Stimulated activated CD8-positive, alpha-beta memory T cell treated with anti-CD3 and anti-CD28 coated beads, Interleukin-4, amount 100 ng/mL, for 1 hour (primary cell): ENCODE measurements at places on chromosomes 1 and 21.

GRCh38 chr1:202966006-202966898, 805 bp downstream of the CYB5R1 start:
- no peak for DNase-seq

DNA sequence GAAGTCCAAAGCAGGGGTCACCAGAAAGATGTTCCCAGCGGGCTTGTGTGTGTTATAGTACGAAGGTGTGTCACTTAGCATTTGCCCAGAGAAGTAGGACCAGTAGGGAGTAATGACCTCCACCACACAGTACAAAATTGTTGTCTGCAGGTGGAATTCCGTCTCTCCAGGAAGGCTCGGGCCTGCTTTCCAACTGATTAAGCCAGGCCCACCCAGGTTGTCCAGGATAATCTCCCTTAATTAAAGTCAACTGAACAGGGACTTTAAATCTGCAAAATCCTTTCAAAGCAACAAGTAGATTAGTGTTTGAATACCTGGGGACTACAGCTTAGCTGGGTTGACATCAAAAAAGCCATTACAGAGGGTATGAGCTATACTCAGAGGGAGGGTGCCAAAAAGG, 131.3 kb downstream of the BACH1 start:
- no peak for DNase-seq

DNA sequence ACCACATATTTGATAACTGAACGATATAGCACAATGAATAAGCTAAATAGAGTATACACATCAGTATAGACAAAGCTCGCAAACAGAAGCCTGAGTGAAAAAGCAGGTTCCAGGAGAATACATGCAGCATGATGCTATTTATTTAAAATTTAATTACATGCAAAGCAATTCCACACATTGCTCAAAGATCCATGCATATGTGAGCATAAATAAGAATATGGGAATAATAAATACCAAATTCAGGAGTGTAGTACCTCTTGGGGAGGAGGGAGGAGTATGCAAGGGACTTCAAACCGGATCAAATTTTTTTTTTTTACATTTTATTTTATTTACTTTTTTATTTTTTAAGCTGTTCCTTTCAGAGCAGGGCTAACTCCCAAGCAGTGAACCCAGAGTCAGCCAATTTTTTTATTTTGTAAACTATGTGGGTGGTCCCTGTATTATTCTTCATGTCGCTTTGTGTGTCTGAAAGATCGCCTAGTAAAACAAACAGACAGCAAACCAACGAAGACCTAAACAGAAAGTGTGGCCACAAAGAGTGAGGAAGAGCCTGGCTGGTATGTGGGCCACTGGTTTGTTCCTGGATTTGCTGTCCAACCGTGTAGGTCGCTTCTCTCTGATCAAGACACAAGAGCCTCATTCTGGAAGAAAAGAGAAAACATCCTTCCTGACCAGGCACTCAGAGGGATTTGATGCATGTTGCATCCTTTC, 4.2 kb upstream of the SHISAL2A start:
- DNase-seq, result no peak

DNA sequence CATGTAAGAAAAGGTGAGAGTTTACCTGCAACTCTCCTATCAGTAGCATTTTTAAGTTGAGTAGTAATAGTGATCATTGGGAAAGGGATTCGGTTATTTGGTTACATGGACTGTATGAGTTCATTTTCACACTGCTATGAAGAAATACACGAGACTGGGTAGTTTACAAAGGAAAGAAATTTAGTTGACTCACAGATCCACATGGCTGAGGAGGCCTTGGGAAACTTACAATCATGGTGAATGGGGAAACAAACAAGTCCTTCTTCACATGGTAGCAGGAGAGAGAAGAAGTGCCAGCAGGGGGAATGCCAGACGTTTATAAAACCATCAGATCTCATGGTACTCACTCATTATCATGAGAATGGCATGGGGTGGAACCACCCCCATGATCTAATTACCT, 59.3 kb upstream of the FBXO28 start:
- no peak for DNase-seq

DNA sequence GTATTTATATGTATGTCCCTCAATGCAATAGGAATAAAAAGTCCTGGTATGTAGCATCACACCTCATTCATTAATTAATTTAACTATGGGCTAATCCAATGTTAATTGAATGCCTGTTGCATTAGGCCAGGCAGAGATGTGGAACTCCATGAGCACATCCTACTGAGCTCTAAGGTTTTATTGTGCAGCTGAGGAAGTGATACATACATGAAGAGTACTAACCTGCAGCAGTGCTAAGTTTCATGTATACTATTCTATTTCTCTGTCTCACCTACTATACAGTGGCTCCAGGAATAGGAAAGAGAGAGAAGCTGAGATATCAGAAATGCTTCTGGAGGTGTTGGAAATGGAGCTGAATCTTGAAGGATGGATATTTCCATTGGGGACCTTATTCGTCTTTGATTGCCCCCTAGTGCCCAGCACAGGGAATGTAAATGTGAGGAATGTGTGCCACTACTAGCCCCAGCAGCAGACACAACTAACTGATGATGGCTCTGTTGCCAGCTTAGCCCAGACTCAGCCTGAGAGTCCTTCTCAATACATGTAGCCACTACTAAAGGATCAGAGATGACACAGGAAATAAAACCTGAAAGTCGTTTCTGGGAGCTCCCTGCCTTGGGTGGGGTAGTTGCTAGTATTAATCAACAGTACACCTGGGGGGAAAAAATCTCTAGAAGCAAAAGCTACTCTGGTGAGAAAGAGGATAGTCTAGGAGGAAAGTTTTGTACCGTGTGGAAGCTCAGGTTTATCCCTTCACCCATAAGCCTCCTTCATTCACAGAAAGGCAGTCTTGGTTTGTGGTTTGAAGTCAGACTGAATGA, 173.3 kb upstream of the FOXD3 start:
- no peak for DNase-seq

- no peak for DNase-seq
Measured at GRCh38 chr1:208223136-208223535, 21.0 kb downstream of the PLXNA2 start.

DNA sequence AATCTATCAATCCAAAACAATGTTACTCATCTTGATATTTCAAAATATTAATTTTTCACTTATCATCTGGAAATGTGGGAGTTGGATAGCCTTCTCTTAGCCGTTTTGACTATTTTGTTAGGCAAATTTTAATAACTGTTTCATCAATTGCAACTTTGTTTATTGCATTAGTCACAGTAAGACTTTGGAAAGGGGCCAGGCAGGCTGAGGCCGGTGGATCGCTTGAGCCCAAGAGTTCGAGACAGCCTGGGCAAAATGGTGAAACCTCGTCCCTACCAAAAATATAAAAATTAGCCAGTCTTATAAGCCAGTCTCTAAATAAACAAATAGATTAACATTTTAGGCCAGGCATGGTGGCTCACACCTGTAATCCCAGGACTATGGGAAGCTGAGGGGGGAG, 113.0 kb upstream of the NR5A2 start:
- DNase-seq, result no peak

- no peak for DNase-seq
Measured at GRCh38 chr1:4019606-4020331, 119.7 kb upstream of the C1orf174 start.
